GM19239 (cell line): ENCODE measurements at places on chromosomes 7 and 10.

- DNase-seq = no peak
Observed at GRCh38 chr10:126979311-126979710, 74.1 kb downstream of the DOCK1 start.

- DNase-seq = no peak
Observed at GRCh38 chr7:997404-998395, 14.7 kb downstream of the CYP2W1 start.

DNA sequence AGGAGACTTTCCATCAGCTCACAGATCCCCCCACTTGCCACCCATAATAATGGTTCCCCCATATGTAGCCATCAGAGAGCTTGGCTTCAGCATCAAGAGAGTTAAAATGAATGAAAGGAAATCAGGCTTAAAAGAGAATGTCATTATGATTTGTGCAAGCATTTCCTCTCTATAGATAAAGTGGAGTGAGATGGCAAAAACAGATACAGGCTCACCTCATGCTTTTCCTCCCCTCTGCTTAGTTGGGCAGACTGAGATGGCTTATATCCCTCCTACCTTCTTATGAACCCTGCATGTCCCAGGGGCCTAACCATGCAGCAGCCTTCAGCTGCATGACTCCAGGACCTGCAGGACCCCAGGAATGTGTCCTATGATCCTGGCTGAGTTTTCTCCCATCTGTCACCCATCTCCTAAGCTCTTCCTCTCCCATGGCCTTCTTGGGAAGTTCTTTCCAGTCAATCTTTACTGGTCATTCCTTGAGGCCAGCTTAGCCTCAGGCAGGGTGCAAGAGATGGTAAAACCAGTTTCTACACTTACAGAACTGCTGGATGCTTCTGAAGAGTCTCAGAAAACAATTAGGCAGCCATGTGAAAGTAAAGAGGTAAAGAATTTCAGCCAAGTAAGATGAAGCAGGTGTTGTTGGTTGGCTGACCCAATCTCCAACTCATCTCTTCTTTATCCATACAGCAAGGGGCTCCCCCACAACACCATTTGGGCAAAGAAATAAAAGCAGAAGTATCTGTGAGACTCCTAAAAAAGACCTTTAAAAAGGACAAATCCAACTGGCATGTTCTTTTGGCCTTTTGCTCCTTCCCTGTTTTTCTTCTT is 159.7 kb downstream of the RTKN2 start:
- DNase-seq = no peak

DNA sequence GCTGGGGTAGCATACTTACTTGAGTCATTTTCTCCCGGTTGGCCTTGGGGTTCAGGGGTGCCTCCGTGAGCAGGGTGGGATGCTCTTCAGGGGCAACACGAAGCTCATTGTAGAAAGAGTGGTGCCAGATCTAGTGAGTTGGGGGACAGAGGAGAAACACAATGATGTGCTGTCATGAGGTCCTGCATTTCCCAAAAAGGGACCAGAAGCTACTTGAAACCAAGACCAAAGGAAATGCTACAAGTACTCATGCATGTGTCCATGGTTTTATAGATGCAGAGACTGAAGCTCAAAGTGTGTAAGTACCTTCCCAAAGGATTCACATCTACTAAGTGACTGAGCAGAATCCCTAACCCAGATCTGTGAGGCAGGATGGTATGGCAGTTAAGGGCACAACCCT is 8.8 kb downstream of the ACTA2 start:
- DNase-seq = no peak

DNA sequence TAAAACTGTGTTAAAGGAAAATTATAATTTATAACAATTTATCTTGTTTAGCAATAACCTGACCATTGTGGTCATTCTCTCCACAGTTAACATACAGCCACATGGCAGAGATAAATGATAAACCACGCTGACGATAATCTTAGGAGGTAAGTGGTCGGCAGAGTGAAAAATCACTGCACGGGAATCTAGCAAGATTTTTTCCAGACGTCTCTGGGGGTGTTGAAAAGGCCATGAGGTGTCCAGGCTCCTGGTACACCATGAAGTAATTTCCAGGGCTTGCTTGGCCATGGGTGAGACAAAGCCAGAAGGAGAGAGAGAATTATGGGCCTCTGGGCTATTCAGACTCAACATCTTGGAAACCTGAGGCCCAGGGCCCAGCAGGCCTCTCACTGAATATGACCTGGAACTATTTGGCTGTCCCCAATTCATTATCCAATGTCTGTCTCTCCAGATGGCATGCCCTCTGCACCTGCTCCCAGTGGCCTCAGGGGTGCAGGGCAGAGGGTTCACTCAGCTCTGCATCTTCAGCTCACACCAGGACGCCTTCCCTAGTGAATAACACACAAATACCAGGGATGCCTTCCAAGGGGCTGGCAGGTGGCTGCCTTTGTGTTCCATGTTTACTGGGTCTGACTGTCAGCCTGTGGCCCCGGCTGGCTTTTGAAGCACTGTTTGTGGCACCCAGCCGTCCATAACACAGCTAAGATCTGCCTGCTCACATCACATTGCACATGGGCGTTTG is 590.4 kb upstream of the PFKP start:
- no peak for DNase-seq

DNA sequence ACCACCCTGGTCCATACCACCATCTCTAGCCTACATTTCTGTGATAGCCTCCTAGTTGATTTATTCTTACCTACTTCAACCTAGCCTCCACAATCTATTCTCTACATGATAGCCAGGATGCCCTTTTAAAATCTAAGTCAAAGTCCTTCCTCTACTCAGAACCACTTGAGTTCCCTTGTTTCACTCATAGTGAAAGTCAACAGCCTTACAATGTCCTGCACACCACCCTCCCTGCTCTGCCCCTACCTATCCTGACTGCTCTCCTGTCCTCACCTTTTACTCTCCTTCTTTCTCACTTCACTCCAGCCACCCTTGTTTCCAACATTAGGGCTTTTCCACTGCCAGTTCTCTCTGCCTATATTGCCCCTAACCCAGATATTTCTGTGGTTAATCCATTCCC is 146.7 kb downstream of the GRM3 start:
- DNase-seq = no peak
